ENCODE measurements at places on chromosomes 13 and 19.
A peak's percentile ranks its signal among the peaks of the same experiment; 100 is the strongest.

GRCh38 chr13:102645701-102646100 lies 48.9 kb downstream of the TPP2 start:
- DNase-seq, result no peak

GRCh38 chr13:20350819-20351218 lies 118.7 kb upstream of the GJB6 start:
- no peak for DNase-seq

- peak; percentile 13 for DNase-seq
Observed at GRCh38 chr13:31073859-31074718, 87.6 kb downstream of the HSPH1 start.

DNA sequence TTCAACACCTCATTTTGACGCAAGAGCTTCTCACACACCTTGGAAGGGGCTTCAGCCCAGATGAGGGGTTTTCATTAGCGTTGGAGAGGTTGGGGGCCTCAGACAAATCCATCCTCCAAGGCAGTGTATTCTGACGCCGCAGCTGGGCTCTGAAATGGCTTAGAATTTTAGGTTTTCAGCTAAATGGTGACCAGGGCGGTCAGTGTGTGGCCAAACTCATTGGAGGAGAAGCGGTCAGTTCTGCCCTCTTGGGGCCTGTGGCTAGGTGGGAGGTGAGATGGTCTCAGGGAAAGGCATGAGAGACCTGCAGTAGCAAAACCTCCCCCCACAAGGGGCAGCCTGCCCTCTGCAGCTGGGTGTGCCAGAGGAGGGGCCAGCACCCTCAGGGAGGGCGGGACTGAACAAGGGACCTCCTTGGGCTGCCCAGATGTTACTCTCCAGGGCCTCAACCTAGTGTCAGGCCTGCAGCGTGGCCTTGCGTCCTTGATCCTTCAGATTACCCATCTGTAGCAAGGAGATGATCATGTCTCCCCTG lies 155.8 kb downstream of the URI1 start:
- DNase-seq, result no peak

DNA sequence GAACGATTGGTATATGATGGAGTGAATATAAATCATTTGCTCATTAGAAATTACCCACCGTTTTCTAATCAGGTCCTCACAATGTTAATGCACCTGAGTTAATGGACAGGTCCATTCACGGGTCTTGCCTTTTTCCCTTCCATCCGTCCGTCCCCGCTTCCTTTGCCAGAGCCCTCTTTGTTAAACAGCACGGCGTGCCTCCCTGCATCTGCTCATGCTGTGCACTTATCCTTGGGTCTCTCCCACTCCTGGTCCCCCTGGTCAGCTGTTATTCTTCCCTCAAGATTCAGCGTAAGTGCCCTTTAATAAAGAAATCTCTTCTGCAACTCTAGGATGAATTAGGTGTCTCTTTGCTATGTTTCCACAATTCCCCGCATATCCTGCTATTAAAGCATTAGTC lies 324.5 kb downstream of the DNAJC15 start:
- DNase-seq, result no peak

GRCh38 chr13:42925626-42926025 lies 66.4 kb downstream of the EPSTI1 start:
- DNase-seq, result no peak

GRCh38 chr19:46610413-46610775 lies 9.3 kb downstream of the CALM3 start:
- no peak for DNase-seq

GRCh38 chr19:53057904-53058580 lies 13.5 kb downstream of the ERVV-2 start:
- no peak for DNase-seq

DNA sequence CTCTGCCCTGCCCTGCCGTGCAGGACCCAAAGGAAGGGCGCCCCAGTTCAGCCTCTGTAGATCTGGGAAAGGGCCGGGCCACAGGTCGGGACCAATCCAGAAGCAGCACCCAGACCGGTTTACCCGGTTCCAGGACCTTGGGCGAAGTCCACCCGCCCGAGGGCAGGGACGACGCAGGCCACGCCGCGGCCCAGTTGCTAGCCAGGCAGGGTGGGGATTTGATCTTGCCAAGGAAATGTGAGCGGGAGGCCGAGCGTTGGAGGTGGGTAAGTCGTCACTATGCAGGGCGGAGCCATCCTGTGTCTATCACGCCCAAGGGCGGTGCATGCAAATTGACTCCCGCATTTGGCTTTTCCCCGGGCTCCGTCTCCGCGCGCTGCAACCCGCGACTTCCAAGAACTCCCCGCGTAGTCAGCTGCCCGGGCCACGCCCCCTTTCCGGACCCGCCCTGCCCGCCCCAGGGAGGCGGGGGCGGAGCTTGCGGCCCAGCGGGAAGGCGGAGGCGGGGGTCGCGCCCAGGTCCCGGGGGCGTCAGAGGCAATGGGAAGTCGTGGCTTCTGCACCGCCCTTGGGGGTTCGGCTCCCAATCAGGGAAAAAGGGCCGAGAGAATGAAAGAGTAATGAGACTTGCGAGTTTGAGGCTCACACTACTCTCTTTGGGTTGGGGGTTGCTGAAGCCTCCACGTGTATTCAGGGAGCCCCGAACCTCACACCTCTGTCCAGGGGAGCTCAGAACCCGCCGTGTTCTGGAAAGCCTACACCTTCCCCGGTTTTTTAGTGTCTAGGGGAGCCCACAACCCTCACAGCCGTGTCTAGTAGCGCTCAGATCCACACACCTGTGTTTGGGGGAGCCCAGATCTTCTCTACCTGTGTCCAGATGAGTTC lies 12.8 kb downstream of the IER2 start:
- DNase-seq, result peak; percentile 91

- DNase-seq, result no peak
Observed at GRCh38 chr19:17868669-17869068, 3.1 kb upstream of the SLC5A5 start.

- DNase-seq, result no peak
Observed at GRCh38 chr19:51025809-51026553, 435 bp downstream of the KLK11 start.

- DNase-seq, result peak; percentile 72
Observed at GRCh38 chr19:19185853-19186740, 5.9 kb downstream of the BORCS8 start.

DNA sequence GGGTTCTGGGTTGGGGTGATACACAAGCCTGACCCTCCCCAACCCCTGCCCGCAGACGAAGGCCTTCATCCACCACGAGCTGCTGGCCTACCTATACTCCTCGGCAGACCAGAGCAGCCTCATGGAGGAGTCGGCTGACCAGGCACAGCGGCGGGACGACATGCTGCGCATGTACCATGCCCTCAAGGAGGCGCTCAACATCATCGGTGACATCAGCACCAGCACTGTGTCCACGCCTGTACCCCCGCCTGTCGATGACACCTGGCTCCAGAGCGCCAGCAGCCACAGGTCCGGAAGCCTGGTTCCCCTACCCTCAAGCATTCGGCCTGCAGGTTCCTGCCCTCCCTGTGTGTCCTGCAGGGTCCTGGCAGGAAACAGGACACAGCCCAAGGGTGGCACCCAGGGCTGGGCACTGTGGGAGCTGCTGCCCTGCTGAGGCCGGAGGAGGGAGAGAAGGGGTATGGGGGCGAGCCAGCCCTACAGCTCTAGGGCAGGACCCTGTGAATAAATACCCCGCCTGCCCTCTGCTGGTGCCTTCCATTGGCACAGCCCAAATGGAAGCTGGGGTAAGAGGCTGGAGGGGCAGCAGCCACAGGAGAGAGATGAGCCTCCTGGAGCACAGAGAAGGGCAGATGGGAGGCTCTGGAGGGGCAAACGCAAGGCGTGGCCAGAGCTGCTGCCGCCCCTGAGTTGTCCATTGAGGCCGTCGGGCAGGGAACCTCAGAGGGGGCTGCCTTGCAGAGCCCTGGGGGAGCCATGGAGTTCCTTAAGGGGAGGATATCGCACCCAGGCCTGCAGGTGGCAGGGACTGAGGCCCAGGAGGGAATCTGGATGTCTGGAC lies 6.8 kb downstream of the TMED1 start:
- DNase-seq, result no peak

GRCh38 chr19:38433268-38433733 lies at the start of gene RYR1:
Gene RYR1, plus strand, starts transcription at chr19:38433691. Its CDS starts 139 bp downstream, at chr19:38433830.
- peak; percentile 40 for DNase-seq

- DNase-seq, result no peak
Observed at GRCh38 chr13:107231944-107232343, 664.0 kb upstream of the ARGLU1 start.

DNA sequence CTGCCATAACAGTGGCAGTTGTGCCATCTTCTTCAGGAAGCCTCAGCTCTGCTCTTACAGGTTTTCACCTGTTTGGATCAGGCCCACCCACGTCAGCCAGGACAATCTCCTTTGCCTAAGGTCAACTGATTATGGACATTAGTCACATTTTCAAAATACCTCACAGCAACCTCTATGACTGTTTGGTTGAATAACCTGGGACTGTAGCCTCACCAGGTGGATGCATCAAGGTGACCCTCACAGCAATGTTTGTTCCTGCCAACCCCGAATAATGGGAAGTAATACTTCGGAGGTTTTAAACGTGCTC lies 17.2 kb upstream of the ATP12A start:
- DNase-seq, result no peak

GRCh38 chr19:2594319-2594718 lies 108.2 kb downstream of the GNG7 start:
- no peak for DNase-seq

DNA sequence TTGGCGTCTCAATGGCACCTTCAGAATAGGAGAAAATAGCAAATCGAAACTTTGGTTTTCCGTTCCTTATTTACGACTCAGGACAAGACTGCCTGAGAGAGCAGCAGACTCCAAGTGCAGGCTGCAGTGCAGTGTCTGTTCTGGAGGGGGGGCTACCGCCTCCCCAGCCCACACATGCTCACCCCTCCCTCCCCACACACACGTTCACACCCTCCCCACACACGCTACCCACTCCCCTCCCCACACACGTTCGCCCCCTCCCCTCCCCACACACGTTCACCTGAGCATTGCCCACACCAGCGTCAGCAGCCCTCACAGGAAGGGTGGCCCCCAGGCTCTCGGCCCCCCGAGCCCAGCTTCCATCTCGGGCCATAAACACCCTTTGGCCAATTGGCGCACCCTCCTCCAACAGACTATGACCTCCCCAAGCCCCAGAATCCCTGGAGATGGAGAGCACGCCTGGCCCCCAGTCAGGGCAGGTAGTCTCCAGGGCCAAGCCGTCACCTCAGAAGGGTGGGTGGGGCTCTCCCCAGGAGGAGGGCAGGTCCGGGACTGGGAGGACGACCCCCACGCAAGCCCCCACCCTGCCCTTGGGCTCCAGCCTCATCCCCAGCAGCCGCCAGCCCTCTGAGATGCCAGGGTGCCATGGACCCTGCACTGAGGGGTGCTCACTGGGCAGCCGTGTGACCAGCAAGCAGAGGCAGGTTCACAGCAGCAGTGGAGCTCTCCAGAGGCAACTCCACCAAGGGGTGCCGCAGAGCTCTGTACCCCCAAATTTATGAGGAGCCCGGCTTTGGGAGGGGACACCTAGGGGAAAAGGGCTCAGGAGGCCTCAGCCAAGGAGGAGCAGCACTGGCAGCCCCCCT lies 27.5 kb downstream of the RASA3 start:
- no peak for DNase-seq

DNA sequence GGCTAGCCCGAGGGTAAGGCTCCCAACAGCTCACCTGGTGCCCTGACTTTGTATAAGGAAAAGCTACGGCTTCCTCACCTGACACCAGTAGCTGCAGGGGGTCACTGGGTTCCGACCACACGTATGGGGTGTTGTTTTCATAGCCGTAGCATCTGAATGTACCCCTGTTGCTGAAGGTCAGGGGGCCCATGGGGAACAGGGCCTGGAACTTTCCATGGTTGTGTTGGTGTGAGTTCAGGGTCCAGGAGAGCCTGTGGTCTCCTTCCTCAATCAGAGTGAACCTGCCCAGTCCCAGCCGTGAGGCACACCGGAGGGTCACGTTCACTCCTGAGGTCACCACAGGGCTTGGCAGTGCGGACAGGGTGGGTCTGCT lies 1.1 kb downstream of the LILRA4 start:
- no peak for DNase-seq

- peak; percentile 85 for DNase-seq
Observed at GRCh38 chr19:53254411-53255341, at the start of gene ZNF677. Gene ZNF677, minus strand, starts transcription at chr19:53254873. Its CDS starts 3,323 bp downstream, at chr19:53251550.

DNA sequence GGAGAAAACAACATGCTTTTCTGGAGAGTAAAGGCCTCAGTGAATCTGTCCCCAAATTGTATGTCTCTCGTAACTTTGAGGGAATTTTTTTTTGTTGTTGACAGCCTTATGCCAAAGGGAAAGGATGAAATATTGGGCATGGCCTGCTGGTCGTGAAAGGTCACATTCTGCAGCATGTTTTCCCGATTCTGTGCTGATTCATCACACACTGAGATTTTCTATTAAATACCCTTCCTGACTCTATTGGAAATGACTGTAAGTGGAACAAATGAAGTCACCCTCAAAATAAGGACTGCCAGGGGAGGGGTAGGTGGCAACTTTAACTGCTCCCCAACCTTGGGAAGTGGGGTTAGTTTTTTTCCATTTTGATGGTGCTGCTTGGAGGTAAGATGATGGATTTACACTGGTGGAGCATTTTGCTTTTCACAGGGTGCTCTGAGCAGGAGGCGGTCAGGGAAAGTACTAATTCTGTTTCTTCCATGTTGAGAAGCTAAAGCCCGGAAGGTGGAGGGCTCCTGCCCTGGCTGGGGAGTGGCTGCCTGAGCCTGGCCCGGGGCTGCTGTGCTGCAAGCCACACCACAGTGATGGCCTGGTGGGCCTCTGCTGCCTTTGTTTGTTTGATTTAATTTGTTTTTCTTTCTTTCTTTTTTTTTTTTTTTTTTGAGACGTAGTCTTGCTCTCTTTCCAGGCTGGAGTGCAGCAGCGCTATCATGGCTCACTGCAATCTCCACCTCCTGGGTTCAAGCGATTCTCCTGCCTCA lies 116.8 kb upstream of the SPATA13 start:
- no peak for DNase-seq

DNA sequence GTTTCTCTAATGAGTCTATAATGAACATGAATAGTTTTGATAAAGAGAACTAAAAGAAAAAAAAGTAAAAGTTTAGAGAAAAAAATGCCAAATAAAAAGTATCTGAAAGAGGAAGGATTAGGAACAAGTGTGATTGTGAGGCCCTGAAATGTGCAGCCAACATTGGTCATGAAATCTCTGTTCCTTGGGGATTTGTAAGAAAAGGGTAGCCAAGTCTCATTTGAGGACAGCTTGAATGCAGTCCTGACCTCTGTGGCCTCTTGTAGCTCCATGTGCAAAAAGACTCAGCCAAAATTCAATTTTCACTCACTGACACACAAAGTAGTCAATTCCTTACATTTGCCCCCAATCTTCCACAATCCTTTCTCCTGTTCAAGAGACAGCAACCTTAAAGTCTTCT lies 167.9 kb downstream of the KLF12 start:
- no peak for DNase-seq

- no peak for DNase-seq
Observed at GRCh38 chr13:33217256-33217655, 68.3 kb downstream of the STARD13 start.

DNA sequence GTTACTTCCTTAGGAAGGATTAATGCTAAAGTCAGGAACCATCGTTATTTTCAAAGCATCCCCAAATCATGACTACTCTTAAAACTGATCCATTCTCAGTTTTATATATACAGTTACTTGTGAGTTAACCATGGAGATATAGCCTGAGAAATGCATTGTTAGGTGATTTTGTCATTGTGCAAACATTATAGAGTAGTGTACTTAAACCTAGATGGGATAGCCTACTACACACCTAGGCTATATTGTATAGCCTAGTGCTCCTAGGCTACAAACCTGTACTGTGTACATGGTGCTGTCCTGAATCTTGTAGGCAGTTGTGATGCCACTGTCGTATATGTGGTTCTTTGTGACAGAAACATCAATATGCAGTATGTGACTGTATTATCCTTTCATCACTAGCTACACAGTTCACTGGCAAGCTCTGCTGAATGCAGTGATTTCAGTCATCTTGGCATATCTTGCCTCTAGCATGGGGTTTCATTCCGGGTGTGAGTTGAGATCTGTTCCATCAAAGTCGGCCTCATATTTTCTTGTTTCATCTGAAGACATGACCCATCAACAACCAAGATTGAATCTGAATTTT lies 45.3 kb downstream of the CDK8 start:
- no peak for DNase-seq

Data from CD4-positive, alpha-beta T cell treated with Interleukin-4 for 1 hour (primary cell).